ENCODE measurements at places on chromosomes 12 and 14.

- ATAC-seq: no peak
These were observed 39.3 kb upstream of the SRP54 start for GRCh38 chr14:34943506-34943905.

- peak; percentile 59 for ATAC-seq
These were observed 38.0 kb downstream of the ABCD2 start for GRCh38 chr12:39581592-39581991.

- ATAC-seq: no peak
These were observed 228.4 kb upstream of the SOX5 start for GRCh38 chr12:24177889-24178288.

DNA sequence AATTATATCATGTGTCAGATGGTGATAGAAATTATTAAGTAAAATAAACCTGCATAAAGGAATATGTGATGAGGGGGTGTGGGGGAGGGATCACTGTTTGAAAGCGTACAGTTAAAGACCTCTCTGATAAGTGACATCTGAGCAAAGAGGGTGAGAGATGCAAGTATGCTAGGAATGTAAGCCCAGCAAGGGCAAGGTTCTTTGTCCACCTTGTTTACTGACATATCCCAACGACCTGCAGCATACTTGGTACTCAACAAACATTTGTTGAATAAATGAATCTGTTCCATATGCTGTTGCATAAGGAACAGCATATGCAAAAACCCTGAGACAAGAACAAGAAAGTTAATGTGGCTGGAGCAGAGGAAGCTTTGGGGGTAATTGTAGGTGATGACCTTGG, 12.0 kb upstream of the MDM1 start:
- ATAC-seq: no peak

DNA sequence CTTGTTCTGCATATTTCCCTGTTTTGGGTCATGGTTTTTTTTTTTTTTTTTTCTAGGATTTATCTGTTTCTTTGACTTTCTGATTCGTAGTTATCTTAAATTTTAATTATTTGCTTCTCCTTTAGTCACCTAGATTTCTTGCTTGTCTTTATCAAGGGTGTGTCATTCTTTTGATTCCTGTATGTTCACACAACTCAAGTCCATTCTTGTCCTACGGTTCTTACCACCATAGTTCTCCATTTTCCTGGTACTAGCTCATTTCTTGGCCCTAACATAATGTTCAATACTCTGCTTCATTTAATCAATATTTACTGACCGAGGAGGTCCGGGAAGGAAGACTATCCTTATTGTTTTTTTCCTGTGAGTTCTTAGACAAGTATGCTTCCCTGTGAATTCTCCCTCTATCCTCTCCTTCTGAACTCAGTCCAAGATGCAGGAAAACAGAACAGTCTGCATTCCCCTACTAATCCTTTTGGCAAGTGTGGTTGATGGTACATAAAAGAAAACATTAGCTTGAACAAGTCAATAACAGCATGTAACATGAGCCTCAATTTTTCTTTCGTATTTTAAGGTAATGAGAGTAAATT, 1346.4 kb upstream of the SEL1L start:
- ATAC-seq: no peak

DNA sequence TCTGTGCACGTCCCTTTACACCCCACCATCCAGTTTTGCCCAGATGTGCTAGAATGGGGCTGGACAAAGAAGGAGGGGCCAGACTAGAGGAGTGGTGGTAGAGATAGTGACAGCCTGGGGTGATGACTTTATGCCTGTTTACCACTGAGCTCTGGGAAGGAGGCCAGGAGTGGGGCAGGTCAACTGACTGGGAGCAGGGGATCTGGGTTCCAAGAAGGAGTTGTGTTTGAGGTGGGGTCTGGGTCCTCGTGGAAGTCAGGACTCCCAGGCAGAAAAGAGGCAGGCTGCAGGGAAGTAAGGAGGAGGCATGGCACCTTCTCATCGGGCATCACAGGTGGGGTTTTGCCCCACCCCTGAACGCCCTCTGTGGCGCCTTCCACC, 315 bp downstream of the LTB4R2 start:
- ATAC-seq: peak; percentile 13

- no peak for ATAC-seq
These were observed 38.1 kb upstream of the PTCSC3 start for GRCh38 chr14:36214476-36215216.

GRCh38 chr14:73100334-73100733, 36.0 kb upstream of the PSEN1 start:
- no peak for ATAC-seq

GRCh38 chr12:50065726-50066310, 8.4 kb downstream of the ASIC1 start:
- no peak for ATAC-seq

- no peak for ATAC-seq
These were observed 193.0 kb downstream of the MON2 start for GRCh38 chr12:62659453-62660295.

GRCh38 chr14:90105756-90106155, 44.0 kb downstream of the KCNK13 start:
- no peak for ATAC-seq

DNA sequence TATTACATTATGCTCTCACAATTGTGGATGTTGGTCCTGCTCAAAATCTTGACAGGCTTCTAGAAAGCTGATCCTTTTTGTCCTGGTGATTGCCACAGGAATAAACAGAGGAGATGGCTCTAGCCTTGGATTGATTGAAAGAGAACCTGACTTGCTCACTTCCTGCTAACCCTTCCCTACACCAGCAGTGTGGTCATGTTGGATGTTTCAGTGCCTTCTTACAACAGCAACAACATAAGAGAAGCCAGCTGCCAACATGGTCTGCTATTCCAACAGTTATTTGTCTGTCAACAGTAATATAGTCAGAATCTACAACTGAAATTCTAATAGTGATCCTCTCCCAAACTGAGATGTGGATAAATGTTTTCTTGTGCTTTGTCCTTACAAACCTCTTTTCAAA, 311.6 kb upstream of the DIO2 start:
- no peak for ATAC-seq

DNA sequence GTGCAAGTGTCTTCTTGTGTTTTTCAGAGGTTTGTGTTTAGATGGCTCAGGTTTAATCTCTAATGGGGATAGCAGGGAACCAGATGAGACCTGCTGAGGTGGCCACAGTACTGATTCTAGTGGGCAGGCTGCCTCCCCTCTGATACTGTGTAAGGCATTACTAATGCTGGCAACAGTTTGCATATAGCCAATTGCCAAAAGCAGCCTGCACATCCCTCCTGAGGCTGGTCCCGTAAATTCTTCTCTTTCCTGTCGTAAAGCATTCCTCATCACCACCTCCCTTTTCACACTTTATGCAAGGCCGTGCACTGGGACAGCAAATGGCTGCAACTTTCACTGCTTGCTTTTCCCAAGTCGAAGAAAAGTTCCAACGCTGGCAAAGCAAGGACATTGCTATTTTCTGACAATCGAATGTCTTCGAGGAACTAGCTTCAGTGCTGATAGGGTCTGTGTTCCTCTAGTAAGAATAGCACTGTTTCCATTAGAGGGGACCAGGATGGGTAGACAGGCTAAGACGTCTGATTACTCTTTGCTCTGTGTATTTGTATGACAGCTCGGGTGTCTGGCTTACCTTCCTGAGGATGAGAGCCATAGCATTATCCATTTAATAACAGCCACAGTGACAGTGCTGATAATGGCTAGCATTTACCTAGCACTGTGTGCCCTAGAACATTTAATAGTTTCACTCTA, 178.2 kb upstream of the HIF1A start:
- ATAC-seq: no peak

- ATAC-seq: no peak
These were observed 50.7 kb downstream of the BICDL1 start for GRCh38 chr12:120039711-120040110.

GRCh38 chr14:79631276-79631675, 580.0 kb downstream of the DIO2 start:
- ATAC-seq: no peak

GRCh38 chr12:113180333-113180732, 4.9 kb downstream of the DDX54 start:
- no peak for ATAC-seq

GRCh38 chr12:11877869-11878780, 192.6 kb upstream of the BCL2L14 start:
- peak; percentile 98 for ATAC-seq

- no peak for ATAC-seq
These were observed 123.0 kb downstream of the CPNE8 start for GRCh38 chr12:38782359-38782758.

DNA sequence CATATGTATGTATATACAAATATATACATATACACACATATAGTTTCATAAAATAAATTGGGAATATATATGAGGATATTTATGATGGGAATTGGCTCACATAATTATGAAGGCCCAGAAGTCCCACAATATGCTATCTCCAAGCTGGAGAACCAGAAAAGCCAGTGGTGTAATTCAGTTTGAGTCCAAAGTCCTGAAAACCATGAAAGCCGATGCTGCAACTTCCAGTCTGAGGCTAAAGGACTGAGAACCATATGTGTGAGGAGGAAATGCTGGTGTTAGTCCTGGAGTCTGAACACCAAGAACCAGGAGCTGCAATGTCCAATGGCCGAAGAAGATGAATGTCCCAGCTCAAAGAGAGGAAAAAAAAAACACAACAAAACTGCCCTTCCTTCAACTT, 65.5 kb upstream of the PRKD1 start:
- no peak for ATAC-seq

DNA sequence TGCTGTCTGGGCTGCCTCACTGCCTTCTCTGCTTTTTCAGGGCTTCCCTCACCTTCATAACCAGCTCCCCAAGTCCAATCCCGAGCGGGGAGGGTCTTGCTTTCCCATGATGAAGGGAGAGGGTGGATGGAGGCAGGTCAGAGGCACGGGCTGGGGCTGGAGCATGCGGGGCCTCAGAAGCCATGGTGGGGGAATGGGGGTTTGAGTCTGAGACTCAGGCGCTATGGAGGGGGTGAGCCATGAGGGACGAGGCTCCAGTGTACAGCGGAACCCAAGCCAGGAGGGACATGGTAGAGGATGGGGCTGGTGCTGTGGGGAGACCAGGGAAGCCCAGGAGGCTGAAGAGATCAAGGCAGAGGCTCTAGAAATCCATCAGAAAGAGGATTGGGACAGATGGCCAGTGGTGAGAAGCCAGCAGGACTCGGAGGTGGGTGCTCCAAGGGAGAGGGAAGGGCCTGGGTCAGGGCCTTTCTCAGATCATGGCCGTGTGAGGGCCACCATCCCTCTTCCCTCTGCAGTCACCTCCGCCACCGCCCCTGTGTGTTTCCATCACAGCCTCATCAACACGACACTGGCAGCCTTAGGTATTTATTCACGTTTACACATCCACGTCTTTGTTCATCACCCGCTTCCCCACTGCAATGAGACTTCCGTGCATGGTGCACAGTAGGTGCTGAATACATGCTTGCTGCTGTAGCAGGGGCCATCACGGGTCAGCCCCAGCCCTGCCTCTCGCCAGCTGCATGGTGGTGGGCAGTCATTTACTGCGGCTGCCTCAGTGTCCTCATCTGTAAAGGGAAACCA, 144.7 kb downstream of the ADGRD1 start:
- ATAC-seq: no peak

DNA sequence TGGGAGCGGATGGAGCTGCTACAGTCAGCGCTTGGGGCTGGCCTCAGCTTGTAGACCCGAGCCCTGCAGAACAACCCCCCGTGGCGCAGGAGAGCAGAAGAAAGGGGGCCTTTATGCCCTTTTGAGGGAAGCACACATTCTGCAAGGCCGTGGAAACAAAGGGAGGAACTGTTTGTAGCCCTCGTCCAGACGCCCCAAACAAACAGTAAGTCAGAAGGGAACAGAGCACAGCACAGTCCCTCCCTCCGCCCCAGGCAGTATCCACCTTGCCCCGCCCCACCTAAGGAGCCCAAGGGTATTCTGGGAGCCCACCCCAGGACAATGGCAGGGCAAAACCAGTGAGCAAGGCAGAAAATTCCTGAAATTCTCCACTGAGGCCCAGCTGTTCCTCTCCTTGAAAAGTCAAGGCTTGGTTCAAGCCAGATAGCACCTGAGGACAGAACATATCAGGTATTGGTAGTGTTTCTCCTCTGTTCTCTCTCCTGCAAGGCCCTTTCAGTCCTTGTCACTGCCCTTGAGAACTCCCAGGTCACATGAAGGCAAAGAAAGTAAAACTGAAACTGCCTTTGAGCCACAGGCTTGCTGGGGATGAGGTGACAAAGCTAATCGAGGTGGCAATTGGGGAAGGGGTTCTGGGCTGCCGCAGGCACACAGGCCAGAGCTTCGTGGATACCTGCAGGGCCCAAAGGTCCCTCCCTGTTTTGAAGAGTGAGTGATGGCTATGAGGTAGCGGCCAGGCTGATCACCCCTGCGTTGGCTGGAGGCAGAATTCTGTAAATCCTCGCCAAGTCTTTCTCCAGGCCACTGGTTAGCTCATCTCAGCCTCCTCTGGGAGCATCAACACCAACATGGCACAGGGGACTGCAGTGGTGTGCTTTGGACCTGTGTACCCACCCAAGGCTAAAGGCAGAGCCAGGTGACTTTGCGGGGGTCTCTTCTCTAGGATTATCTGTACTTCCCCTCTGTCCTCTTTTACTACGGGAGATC, 499 bp downstream of the DGLUCY start:
- peak; percentile 42 for ATAC-seq

- ATAC-seq: no peak
These were observed 5.2 kb upstream of the CLEC9A start for GRCh38 chr12:10025236-10025635.

- peak; percentile 52 for ATAC-seq
These were observed 54.5 kb upstream of the MAX start for GRCh38 chr14:65156568-65157366.

GRCh38 chr12:99619389-99620158, 28.0 kb upstream of the GARIN6 start:
- no peak for ATAC-seq

DNA sequence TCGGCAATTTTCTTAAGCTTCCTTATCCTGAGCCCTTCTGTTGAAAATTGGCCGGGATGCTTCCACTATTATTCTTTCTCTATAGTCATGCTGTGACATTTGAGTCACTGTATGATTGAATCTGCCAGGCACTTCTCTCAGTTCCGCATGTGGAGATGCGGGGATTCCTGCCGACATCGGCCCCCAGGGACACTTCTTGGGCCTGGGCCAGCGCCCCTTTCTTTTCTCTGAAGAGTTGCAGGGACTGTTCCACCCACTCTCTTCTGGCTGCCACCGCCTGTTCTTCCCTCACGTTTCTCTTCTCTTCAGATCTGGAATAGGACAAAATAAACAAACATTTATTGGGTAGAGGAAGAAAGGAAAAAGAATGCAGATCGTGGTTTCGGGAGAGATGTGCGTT, 310.1 kb downstream of the ETNK1 start:
- ATAC-seq: no peak

- no peak for ATAC-seq
These were observed 92.9 kb downstream of the PPP2R5C start for GRCh38 chr14:101854366-101854765.

- ATAC-seq: no peak
These were observed 383.1 kb downstream of the EGLN3 start for GRCh38 chr14:33567731-33568130.

Measured in motor neuron (in vitro differentiated cells).